ENCODE measurements at places on chromosomes 5 and 9.
A peak's percentile ranks its signal among the peaks of the same experiment; 100 is the strongest.

GRCh38 chr5:2670940-2671339, 80.5 kb downstream of the IRX2 start:
- DNase-seq, result no peak

GRCh38 chr5:117054911-117055310, 480.3 kb upstream of the SEMA6A start:
- DNase-seq, result no peak

- DNase-seq, result peak; percentile 72
Measured at GRCh38 chr9:103364753-103365152, 369.6 kb downstream of the CYLC2 start.

DNA sequence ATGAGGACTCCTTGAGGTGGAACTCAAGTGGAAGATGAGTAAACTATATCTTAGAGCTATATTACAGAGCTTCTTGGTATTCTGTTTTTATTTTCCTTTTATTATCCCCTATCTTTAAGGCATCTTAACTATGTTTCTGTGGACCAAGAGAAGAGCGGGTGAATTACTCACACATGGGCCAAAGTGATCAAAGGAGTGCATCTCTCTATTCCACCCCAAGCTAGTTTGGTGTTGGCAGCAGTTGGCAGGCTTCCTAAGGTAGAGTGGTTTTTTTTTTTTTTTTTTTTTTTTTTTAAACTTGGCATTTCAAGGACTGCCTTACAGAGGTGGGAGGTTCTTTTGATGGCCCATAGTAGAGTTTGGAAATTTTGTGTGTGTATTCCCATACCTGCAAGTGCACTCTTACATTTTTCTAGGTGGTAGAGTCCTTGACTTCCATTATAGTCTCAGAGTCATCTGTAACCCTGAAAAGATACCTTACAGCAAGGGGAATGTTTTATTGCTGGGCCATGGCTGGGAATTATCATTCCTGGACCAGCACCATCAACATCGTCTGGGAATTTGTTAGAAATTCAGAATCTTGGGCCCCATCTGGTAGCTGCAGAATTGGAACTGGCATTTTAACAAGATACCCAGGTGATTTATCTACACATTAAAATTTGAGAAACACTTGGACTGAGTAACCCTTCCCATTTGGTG, 51.0 kb downstream of the ARHGAP26 start:
- no peak for DNase-seq

DNA sequence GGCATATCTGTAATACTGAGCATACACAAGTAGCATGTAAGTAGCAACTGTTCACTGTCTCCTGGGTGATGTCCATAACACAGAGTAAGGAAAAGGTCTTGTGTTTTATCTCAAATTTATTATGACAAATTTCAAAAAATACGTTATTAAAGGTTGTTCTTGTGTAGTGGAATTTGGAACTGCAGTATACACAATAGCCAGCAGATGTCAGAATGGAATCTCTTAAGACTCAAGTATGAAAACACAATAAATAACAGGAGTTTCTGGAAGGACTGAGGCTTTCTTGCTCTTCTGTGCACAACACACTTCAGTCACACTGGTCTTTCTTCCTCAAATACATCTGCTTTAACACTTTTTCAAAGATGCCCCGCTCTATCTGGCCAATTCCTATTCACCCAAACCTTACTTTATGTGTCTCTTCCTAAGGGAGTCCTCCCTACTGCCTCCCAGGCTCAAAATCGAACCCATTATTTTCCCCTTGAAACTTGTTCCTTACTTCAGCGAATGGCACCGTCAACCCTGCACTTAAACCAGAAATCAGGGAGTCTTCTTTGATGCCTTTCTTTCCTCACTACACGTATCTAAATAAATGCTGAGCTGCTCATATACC, 6.5 kb upstream of the FBXO10 start:
- peak; percentile 47 for DNase-seq

GRCh38 chr5:178272591-178272990, 40.0 kb upstream of the PHYKPL start:
- DNase-seq, result no peak

Measured in fibroblast of skin of abdomen (primary cell).